Caco-2 (cell line): ENCODE measurements at places on chromosomes 7 and 10. TPM values are rescaled to one million over a fixed set of nuclear protein-coding genes. Genes with fewer than 3 reads are reported as not detected.

DNA sequence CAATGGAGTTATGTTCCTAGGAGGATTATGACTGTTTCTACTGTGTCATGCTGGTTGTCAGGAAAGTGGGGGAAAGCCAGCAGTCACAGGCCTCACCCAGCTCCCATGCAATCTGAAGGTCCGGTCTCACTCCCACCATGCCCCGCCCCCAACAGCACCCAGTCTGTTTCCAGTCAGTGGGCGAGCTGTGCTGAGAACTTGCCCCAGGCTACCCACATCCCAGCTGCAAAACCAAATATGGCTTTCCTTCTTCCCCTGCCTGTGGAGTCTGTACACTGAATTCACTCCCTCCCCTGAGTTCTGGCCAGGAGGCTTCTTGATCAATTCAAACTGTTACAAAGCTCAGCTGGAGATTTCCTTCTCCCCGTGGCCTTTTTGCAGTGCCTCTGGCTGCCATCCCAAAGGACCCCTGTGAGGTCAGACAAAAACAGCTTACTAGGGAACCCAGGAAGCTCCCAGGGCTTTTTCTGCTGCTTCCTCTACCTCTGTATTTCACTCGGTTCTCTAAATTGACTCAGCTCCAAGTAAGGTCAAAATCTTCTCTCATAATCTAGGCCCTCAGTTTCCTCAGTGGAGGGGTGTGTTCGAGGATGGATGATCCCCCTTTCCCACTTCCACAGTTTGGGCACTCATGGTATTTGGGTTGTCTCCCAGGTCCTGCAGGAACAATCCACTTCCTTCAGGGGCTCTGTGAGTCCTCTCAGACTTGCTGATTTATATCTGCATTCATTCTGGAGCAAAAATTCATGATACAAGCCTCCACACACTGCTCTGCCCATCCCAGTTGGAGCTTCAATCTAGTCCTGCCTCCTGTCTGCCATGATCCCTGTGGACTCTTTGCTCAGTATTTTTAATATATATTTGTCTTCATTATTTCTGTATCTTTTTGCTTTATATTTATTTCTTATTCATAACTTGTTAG lies 205.5 kb downstream of the SEMA3D start:
- H3K27ac ChIP-seq: no peak overlapping the region
- no peaks in the 10 kb centered on the region for H3K4me1 ChIP-seq
- H3K4me3 ChIP-seq: no peak overlapping the region
- H3K36me3 ChIP-seq: no peaks in the 10 kb centered on the region
- H3K27me3 ChIP-seq: no peaks in the 10 kb centered on the region

The CTAGE6 gene
- total RNA-seq: not detected in 2 replicates

DNA sequence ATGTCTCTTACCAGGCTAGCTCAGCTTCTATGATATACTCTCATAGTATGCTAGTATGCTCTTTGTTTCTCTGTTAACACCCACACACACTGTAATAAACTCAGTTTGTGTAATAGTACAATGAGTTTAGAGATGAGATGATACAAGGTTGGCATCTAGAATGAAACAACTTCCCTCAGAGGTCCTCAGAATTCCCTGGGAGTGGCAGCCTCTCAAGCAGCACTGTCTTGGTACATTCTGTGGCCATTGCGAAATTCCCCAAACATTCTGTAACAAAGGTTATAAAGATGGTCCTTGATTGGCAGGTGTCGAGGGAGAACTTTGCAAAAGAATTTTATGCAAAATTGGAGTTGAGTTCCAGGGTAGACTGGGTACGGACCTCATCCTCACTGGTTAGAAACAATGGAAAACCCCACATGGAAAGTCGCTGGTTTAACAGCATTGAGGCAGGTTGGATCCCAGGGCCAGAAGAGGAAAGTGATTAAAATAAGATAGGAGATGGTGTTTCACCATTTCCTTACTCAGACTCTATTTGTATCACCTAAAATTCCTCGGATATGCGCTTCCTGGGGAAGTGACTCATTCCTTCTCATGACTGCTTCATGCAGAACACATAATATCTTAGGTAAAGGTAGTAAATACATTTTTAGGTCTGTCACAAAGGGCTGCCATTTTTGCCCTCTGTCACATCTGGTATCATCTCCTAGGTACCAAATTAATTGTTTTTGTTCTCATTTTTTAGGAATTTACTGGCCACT lies 657.8 kb downstream of the SORCS1 start:
- no peak for DNase-seq
- no peak overlapping the region for H3K4me3 ChIP-seq
- no peaks in the 10 kb centered on the region for H3K4me1 ChIP-seq
- H3K27ac ChIP-seq: no peak overlapping the region

The HTRA1 gene
- total RNA-seq: 0.70 and 1.1 TPM in 2 replicates

GRCh38 chr10:28768227-28768626 lies 90.9 kb downstream of the BAMBI start:
- no peak overlapping the region for H3K4me3 ChIP-seq
- H3K4me1 ChIP-seq: peaks cover 14% of the 10 kb centered on the region
- no peak overlapping the region for H3K27ac ChIP-seq
- no peak for DNase-seq
- H3K36me3 ChIP-seq: no peaks in the 10 kb centered on the region

The GIMAP8 gene
- total RNA-seq: 0.07 TPM in 1 of 2 replicates, not detected in the other

DNA sequence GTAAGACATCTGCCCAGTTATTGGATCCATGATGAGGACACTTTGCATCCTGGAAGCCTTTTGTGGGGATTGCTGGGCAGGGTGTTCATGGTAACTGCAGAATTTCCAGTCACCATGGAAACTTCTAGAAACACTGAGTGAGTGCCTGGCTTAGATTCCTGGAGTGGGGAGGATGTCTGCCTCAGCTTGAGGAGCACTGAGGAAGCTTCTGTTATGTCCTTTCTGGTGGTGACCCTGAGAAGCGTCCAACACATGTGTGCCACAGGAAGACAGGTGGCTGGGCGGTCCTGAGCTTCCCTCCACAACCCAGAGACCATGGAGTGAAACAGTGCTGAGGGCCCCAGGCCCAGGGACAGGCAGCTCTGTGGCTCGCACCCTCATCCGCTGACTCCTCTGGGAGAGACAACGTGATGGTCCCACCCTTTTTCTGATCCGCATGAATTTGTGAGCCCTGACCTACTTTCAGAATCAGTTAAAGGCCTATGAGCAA lies 191.8 kb upstream of the CXCL12 start:
- no peaks in the 10 kb centered on the region for H3K4me1 ChIP-seq
- H3K36me3 ChIP-seq: no peaks in the 10 kb centered on the region
- H3K27ac ChIP-seq: no peak overlapping the region
- DNase-seq: no peak

- no peaks in the 10 kb centered on the region for H3K4me1 ChIP-seq
- H3K27ac ChIP-seq: no peak overlapping the region
- H3K4me3 ChIP-seq: no peak overlapping the region
- H3K27me3 ChIP-seq: no peaks in the 10 kb centered on the region
Observed at GRCh38 chr10:9311702-9312499, 1257.4 kb downstream of the GATA3 start.

DNA sequence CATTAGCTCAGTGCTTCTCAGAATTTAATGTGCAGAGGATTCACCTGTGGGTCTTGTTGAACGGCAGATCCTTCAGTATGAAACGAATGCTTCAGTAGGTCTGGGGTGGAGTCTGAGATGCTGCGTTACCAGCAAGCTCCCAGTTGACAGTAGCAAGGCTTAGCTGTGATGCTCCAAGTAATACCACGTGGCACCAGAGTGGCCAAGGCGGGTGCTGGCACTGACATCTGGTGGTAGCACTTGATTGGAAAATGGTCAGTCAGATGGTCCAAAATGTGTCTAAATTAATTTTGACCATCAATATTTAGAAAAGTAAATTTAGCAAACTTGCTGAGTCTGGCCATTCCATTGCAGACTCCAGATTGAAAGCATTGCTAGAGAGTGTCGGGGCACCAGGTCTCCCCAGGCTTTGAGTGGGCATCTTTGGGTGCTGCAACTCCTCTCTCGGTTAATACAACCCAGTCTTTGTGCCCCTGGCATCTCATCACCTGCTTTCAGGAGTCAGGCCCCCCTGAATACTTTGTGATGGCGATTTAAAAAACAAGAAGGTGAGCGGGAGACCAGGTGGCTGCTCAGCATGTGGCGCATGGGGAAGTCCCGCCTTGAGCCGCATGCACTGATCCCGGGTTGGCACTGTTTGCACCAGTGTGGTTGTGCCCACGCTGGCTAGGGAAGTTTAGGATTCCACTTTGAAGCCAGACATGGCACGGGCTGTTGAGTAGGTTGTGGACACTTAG lies 130.1 kb downstream of the NT5C2 start:
- 0 out of 2 replicates have a peak, but pooled peaks cover 1% of the 10 kb centered on the region for H3K36me3 ChIP-seq
- H3K27me3 ChIP-seq: no peaks in the 10 kb centered on the region
- no peak overlapping the region for H3K27ac ChIP-seq

GRCh38 chr10:110629680-110630191 lies 14.4 kb upstream of the RBM20 start:
- 0 out of 2 replicates have a peak, but pooled peaks cover 4% of the 10 kb centered on the region for H3K4me1 ChIP-seq
- DNase-seq: no peak
- H3K4me3 ChIP-seq: no peak overlapping the region
- no peak overlapping the region for H3K27ac ChIP-seq

DNA sequence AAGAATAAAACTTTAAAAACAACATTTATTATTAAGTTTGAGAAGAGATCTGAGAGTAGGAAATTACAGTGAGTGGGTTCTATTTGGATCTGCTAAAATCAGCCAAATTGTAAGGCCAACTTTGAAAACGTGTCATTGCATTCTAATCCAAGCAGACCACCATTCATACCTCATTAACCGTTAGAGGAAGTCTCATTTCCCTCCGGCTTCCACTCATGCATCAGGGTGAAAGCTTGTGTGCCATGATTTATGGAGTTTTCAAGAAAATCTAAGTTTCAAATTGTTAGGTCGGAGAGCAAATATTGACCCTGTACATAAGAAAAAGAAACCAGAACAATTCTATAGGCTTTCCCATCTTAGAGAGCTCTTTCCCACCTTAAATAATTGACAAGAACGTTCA lies 166.6 kb upstream of the NRG3 start:
- H3K36me3 ChIP-seq: no peaks in the 10 kb centered on the region
- DNase-seq: no peak
- H3K4me1 ChIP-seq: no peaks in the 10 kb centered on the region
- H3K4me3 ChIP-seq: no peak overlapping the region

The IFIT1 gene
- 4.3 and 5.4 TPM in 2 replicates for total RNA-seq

The CNTNAP2 gene
- total RNA-seq: 42.5 and 45.0 TPM in 2 replicates

DNA sequence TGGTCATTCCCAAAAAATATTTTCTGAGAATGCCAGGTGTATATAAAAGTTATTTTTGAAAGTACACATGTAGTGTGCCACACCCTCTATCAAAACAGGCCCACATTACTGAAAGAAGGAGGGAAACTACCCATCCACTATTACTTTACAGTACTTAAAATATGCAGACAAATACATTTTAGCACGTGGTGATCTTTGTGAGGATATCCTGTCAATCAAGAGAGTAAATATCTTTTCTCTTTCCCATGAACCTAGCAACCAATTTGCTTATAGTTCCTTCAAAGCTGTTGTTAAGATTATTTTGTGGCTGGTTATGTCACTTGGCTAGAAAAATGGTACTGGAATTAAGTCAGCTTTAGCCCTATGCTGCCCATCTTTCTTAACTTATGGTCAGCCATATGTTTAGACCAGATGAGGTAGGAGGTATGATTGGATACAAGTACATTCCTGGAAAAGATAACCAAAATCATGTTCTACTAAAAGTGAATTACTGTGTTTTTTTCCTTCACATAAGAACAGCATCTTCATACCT lies 70.1 kb downstream of the AUTS2 start:
- no peak for DNase-seq
- no peaks in the 10 kb centered on the region for H3K36me3 ChIP-seq
- H3K4me1 ChIP-seq: no peaks in the 10 kb centered on the region
- no peak overlapping the region for H3K27ac ChIP-seq
- no peak overlapping the region for H3K4me3 ChIP-seq

DNA sequence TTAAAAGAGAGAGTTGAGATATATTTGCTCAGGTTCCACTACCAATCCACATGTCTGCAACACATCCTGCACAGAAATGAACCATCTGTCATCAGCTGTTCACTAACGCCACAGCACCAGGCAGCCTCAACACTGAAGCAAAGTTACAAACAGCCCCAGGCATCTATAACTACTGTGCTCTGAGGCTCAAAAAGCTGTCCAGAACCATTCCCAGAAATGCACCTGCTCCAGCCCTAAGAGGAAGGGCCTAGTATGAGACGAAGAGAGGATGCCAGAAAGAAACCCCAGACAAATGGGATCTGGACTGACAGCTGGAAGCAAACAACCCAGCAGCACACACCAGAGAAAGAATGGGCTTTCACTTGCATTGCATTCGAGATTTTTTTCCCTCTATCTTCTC lies 159.3 kb downstream of the ELMO1 start:
- no peak for DNase-seq
- no peaks in the 10 kb centered on the region for H3K27me3 ChIP-seq
- H3K4me3 ChIP-seq: no peak overlapping the region

DNA sequence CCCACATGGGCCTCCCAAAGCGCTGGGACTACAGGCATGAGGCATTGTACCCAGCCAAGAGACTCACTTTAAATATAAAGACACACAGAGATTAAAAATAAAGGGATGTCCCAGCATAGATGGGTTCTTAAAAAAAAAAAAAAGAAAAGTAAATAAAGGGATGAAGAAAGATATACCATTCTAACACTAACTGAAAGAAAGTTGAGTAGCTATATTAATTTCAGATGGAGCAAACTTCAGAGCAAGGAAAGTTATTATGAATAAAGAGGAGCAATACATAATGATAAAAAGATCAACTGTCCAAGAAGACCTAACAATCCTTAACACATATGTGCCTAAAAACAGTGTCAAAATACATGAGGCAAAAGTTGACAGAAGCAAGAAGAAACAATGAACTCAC lies 33.0 kb upstream of the SPOCK2 start:
- peaks cover 7% of the 10 kb centered on the region; the same call in 1 of the 2 replicates for H3K4me1 ChIP-seq
- peaks cover 1% of the 10 kb centered on the region; the same call in 1 of the 2 replicates for H3K36me3 ChIP-seq
- H3K4me3 ChIP-seq: no peak overlapping the region
- DNase-seq: no peak
- no peaks in the 10 kb centered on the region for H3K27me3 ChIP-seq
- H3K27ac ChIP-seq: no peak overlapping the region

DNA sequence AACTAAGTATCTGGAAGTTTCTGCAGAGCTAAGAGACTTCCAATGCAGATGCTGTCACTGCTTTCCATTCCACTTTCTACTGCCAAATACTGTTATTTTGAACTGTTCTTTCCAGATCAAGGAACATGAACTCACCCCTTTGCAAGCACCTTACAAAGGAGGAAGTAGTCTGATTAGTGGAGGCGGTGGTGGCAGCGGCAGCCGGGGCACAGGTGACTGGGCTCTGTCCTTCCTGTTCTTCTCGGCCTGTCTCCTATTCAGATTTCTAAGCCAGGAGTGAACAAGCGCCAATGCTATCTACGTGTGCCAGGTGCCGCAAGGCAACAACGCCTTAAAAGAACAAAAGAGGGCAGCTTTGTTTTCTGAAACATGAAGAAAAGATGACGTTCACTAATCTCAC lies 44.9 kb downstream of the BEND7 start:
- H3K36me3 ChIP-seq: no peaks in the 10 kb centered on the region
- no peaks in the 10 kb centered on the region for H3K4me1 ChIP-seq
- no peaks in the 10 kb centered on the region for H3K27me3 ChIP-seq
- H3K27ac ChIP-seq: no peak overlapping the region

DNA sequence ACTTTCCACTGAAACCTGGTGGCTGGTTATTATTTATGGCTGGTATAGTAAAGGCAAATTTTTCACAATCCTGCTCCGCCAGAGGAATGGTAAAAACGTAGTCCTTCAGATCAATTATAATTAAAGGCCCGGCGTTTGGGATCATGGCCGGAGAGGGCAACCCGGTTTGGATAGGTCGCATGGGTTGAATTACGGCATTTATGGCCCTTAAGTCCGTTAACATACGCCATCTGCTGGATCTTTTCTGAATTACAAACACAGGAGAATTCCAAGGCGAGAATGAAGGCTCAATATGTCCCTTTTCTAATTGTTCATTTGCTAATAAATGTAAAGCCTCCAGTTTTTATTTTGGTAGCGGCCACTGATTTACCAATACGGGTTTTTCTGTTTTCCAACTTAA lies 11.3 kb upstream of the TAS2R3 start:
- H3K27me3 ChIP-seq: no peaks in the 10 kb centered on the region
- H3K4me1 ChIP-seq: no peaks in the 10 kb centered on the region
- DNase-seq: no peak
- H3K4me3 ChIP-seq: no peak overlapping the region
